ENCODE measurements at places on chromosomes 4 and X. TPM values are rescaled to one million over a fixed set of nuclear protein-coding genes. Genes with fewer than 3 reads are reported as not detected.

DNA sequence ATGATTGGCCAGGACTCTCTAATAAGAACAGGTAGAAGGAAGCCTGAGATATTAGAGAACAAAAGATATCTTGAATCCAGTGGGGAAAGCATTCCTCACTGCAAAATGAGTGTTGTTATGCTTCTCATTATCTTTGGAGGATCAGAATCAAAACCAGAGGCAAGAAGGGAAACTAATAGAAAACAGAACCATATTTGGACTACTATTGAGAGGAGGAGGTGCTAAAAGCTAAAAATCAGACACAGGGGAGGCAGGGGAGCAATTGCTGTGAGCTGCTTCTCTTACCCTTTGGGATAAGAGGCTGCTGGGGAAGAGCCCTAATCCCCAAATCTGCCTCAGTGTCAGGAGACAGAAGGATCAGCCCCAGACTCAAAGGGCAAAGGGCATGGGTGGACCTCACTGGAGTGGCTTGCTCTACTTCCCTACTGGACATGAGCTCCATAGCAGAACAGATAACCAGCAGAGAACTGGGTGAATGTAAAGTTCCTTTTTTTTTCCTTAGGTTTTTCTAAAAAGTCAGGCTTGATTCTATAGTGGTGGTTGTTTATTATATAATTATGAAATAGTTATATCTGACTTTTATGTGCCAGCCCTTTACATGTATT, 60.1 kb downstream of the SEPTIN11 start:
- no peak for DNase-seq

GRCh38 chr4:189084671-189085070, 856.0 kb upstream of the FRG1 start:
- no peak for DNase-seq

GRCh38 chr4:12211636-12212035, 782.9 kb upstream of the HS3ST1 start:
- DNase-seq, result no peak

GRCh38 chr4:120692964-120693363, 229.6 kb downstream of the PRDM5 start:
- DNase-seq, result no peak

DNA sequence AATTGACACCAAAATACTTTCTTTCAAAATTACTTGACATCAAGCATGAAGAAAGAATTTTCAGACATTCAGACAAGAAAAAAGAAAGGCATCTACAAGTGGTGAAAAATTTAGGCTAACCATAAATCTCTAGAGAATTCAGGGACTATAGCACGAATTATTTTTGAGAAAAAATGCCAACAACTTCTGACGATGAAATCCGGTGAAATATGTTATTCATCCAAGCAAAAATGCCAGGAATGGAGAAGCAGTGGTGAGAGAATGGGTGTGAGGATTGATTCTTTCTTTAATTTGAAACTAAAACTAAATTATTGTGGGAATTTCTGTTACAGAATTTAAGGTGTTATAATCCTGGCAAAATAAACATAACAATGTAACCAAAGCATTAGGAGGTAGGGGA, 69.4 kb upstream of the SORBS2 start:
- DNase-seq, result no peak

DNA sequence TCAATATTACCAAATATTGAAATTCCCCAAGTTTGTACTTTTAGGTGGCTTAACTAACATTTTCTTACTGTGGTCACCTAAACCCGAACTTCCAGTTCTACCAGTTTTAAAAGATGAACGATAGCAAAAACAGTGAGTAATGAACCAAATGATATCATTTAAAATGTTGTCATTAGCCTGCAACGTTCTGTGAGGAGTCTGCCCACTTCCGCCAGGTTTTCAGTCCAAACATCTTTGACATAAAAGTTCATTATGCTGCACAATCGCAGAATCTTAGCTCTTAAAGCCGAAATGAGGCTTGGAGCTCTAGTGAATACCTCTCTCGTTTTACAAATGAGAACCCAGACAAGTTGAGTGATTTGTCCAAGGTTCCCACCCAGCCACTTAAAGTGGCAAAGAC, 762 bp downstream of the PIGA start:
- DNase-seq, result no peak

DNA sequence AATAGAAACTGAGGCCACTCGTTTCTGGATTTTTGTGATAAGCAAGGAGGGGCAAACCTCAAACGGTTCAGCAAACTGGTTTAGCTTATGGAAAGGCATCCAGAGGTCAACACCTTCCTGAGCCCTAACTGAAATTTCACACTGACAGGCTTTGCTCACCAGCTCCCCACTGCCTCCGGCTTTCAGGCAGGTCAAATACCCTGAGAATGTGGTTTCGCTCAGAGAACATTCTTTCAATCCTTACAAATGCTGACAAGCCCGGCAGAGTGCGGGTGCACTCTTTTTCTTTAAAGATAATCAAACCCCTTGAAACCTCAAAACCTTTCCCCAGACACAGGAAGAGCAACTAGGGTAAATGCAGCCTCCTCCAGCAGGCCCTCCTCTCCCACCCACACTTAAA, 41.5 kb downstream of the CD40LG start:
- DNase-seq, result no peak

GRCh38 chr4:98289375-98289774, 28.2 kb downstream of the RAP1GDS1 start:
- no peak for DNase-seq

GRCh38 chr4:181443021-181443420, 800.2 kb upstream of the TENM3 start:
- no peak for DNase-seq

GRCh38 chrX:17021851-17022604, 75.6 kb downstream of the REPS2 start:
- DNase-seq, result no peak

GRCh38 chr4:41573502-41574001, 35.6 kb downstream of the LIMCH1 start:
- DNase-seq, result no peak

DNA sequence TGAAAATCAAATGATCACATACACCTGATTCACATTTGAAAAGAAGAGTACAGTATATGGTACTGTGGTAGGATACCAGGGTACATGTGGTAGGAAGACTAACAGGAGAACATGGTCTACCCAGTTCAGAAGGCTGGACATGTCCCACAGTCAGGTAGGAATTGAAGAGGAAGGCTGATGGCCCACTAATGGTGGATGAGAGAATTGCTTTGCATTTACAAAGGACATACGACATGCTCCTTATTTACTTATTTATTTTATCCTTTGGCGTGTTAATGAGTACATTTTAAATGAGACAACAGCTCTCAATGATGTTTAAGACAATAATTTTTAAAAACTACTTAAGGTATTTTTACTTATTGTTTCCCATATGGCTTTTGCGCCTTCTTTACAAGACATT, 106.7 kb upstream of the BMP2K start:
- no peak for DNase-seq

DNA sequence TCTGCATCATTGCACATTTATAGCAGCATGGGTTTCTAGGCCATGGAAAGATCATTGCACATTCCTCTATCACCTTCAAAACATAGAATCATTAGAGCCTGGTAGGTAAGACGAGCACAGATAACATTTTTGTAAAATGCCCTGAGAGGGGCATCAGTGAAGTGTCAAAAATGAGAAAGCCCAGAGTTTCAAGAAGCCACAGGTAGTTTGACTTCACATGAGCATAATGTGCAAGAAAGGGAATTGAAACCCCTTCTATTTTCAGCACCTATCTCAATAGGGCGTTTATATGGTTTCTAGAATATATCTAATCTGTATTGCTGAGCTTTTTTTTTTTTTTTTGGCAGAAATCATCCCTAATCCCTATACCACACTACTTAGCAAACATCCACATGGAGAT, 2441.7 kb downstream of the ARAP2 start:
- no peak for DNase-seq

DNA sequence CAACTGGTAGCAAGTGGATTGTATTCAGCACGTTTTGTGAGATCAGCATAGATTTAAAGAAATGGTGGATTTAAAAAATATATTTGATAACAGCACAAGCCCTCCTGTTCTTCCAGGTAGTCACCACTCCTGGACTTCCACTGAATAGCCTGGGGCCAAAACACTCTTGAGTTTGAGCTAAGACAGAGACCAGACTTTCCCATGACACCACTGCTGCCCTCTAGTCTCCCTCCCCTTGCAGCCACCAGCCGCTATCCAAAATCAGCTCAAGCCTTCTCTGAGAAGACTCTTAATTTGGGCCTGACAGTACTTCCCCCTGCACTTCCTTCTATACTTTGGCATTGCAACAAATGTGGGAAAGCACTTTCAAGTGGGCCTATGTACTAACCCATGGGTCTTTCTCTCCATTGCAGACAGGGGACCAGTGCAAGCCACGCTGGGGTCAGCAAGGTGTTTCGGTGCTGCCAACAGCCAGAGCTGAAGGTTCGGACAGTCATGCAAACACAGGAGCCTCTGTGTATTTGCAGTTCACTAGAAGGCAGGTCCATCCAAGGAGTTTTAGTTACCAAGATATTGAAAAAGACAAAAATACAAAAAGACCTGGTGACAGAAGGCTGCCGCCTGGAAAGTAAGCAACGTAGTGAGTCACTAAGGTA, 40.5 kb upstream of the KLHL13 start:
- DNase-seq, result no peak

PTCHD1 gene
- total RNA-seq, result not detected

CFAP99 gene
- total RNA-seq, result not detected

GAGE1 gene
- total RNA-seq, result not detected

NIPAL1 gene
- 0.21 TPM for total RNA-seq

TEX13B gene
- not detected for total RNA-seq

BTC gene
- total RNA-seq, result not detected

SLC25A53 gene
- 10.8 TPM for total RNA-seq
